ENCODE measurements at places on chromosomes 11 and 22. TPM values are rescaled to one million over a fixed set of nuclear protein-coding genes. Genes with fewer than 3 reads are reported as not detected.

OR8A1 gene
- polyA plus RNA-seq: not detected

ZC3H7B gene
- 1.7 TPM for polyA plus RNA-seq

CHRM1 gene
- polyA plus RNA-seq: not detected

C11orf52 gene
- polyA plus RNA-seq: not detected

CELF1 gene
- 41.1 TPM for polyA plus RNA-seq

- no peak overlapping the region for H3K27ac ChIP-seq
- H3K4me1 ChIP-seq: no peaks in the 10 kb centered on the region
- no peak for DNase-seq
- H3K36me3 ChIP-seq: no peaks in the 10 kb centered on the region
- H3K27me3 ChIP-seq: no peaks in the 10 kb centered on the region
Measured at GRCh38 chr22:47883757-47884156, 1121.3 kb downstream of the TBC1D22A start.

DNA sequence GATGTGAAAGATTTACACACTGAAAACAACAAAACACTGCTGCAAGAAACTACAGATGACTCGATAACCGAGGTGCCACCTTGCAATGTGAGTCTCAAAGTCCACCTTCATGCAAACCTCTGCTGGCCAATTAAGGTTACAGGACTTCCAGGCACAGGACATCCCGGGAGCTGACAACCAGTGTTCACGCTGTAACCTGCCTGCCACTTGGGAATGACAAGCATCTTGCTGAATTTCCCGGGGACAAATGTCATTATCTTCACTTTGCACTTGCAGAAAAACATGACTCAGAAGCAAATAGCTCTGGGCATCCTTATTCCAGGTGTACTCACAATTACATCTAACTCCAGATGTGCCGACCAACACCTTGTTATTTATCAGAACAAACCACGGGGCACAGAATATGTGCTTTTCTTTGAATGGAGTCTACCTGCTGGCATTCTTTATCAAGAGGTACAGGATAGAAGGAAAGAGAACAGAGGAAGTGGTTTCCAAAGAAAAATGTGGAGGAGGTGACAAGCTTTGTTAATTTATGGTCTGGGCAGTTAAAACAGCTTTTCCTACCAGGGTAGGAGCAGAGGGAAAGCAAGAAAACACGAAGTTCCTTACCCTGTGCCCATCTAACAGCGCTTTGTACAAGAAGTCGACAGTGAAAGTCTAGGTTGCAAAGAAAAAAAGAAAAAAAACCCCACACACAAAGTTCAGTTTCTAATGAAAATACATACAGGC, 72.3 kb downstream of the SHANK2 start:
- H3K27me3 ChIP-seq: no peaks in the 10 kb centered on the region
- H3K4me3 ChIP-seq: no peak overlapping the region
- H3K36me3 ChIP-seq: no peaks in the 10 kb centered on the region
- no peak for DNase-seq

DNA sequence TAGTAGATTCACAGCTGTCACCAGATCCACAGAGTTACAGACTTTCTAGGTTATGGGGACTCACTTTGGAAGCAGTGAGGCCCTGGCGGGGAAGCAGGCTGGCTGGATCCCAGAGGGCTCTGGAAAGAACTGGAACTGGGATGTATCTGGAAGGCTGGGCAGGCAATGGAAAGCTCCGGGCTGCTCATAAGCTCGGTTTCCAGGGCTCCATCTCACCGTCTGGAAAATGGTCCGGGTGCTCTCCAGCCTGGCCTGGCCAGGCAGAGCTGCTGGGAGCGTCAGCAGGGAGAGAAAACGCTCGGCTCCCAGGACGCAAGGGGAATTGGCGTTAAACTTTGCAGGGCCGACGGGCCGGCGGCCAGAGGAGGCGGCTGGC, 335 bp upstream of the SEZ6L start:
- no peaks in the 10 kb centered on the region for H3K36me3 ChIP-seq
- no peak for DNase-seq
- no peak overlapping the region for H3K4me3 ChIP-seq

DNA sequence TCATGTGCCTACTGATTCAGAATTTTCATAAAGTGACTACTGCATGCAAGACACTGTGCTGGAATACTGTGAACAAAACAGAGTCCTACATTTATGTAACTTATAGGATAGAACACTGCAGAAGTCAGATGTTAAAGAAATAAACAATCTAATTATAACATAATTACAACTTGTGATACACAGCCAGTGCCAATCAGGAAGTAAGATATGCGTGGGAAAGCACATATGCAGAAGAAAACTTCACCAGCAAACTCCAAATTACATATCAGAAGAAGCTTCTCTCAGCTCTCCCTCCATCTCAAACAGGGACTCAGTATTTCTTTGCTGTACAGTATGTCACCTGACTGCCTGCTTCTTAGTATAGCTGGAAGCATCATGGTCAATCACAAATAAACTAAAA, 37.4 kb downstream of the PAK1 start:
- no peaks in the 10 kb centered on the region for H3K4me1 ChIP-seq
- H3K27ac ChIP-seq: no peak overlapping the region
- no peak overlapping the region for H3K4me3 ChIP-seq
- no peaks in the 10 kb centered on the region for H3K36me3 ChIP-seq
- no peaks in the 10 kb centered on the region for H3K27me3 ChIP-seq
- DNase-seq: no peak

GRCh38 chr11:10414659-10415058, 40.4 kb upstream of the AMPD3 start:
- H3K4me3 ChIP-seq: no peak overlapping the region
- H3K36me3 ChIP-seq: no peaks in the 10 kb centered on the region
- peaks cover 17% of the 10 kb centered on the region for H3K4me1 ChIP-seq
- H3K27me3 ChIP-seq: no peaks in the 10 kb centered on the region
- no peak overlapping the region for H3K27ac ChIP-seq

- H3K27ac ChIP-seq: no peak overlapping the region
- H3K27me3 ChIP-seq: no peaks in the 10 kb centered on the region
- no peaks in the 10 kb centered on the region for H3K36me3 ChIP-seq
- no peak for DNase-seq
Measured at GRCh38 chr11:60718524-60719316, 5.8 kb upstream of the MS4A18 start.

DNA sequence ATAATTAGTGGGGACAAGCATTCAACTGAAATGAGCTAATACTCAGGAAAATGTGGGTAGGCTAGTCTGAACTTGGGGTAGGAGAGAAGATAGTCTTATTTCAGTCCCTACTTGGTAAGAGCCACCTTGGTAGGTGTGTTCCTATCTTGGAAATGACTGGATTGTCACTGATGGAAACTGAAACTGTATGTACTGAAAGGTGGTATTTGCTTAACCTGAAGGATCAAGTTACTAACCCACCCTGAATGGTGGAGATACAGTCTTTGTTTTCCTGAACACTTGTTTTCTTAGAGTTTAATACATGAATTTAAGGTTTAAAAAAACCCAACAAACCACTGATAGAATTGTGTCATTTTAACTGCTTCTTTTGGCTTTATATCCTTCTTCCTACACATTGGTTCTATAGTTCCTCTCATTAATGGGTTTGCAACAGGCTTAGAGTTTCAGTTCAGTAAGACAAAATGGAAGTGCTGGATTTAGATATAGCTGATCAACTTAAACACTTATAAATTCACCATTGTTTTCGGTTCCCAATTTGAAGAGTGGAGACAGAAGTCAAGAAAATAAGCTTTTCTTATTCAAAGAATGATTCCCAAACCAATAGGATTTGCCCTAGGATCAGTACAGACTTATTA, 4.2 kb downstream of the FAR1 start:
- no peak overlapping the region for H3K27ac ChIP-seq
- no peaks in the 10 kb centered on the region for H3K36me3 ChIP-seq
- no peak overlapping the region for H3K4me3 ChIP-seq
- peaks cover 12% of the 10 kb centered on the region for H3K4me1 ChIP-seq

DNA sequence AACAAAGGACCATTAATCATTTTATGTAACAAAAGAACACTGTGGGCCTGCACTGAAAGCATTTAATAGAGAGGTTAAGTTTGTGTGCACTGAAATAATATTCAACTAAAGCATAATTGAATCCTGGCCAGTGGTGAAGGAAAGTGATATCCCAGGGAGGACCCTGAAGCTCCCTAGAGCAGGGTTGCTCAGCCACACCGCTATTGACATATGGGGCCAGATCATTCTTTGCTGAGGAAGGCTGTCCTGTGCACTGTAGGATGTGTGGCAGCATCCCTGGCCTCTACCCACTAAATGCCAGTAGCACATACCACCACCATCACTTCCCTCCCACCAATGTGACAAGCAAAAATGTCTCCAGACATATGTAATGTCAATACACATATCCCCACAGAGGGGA, 166.1 kb upstream of the MTNR1B start:
- no peaks in the 10 kb centered on the region for H3K36me3 ChIP-seq
- DNase-seq: no peak
- H3K27me3 ChIP-seq: no peaks in the 10 kb centered on the region
- H3K4me1 ChIP-seq: no peaks in the 10 kb centered on the region

- H3K27me3 ChIP-seq: no peaks in the 10 kb centered on the region
- peaks cover 96% of the 10 kb centered on the region for H3K36me3 ChIP-seq
- H3K27ac ChIP-seq: no peak overlapping the region
- no peak for DNase-seq
- H3K4me1 ChIP-seq: no peaks in the 10 kb centered on the region
- H3K4me3 ChIP-seq: no peak overlapping the region
Measured at GRCh38 chr11:34145847-34146381, 40.5 kb downstream of the NAT10 start.

- no peak for DNase-seq
- H3K27ac ChIP-seq: no peak overlapping the region
- H3K4me1 ChIP-seq: no peaks in the 10 kb centered on the region
- H3K36me3 ChIP-seq: peaks cover 46% of the 10 kb centered on the region
Measured at GRCh38 chr11:44110231-44110679, 14.8 kb downstream of the EXT2 start.

Measured in naive thymus-derived CD4-positive, alpha-beta T cell (primary cell).